Cardiac septum (tissue), 1 donor: ENCODE measurements at places on chromosomes 2 and 18. TPM values are rescaled to one million over a fixed set of nuclear protein-coding genes. Genes with fewer than 3 reads are reported as not detected.

Gene EMILIN2
- 11.1 TPM for total RNA-seq

Gene NXPH2
- total RNA-seq = not detected

Gene BCL2
- total RNA-seq = 25.9 TPM

Gene GMCL1
- total RNA-seq = 5.7 TPM

Gene BUB1
- total RNA-seq = 0.83 TPM

Gene SULT1C2
- 0.97 TPM for total RNA-seq

Gene MTCL1
- 16.3 TPM for total RNA-seq

Gene PSTPIP2
- total RNA-seq = 1.3 TPM

Gene PRPF40A
- total RNA-seq = 36.3 TPM

Gene NETO1
- 0.83 TPM for total RNA-seq

Gene SLC5A7
- not detected for total RNA-seq

Gene MARCHF4
- not detected for total RNA-seq

Gene PAX3
- total RNA-seq = 0.19 TPM

Gene CFAP65
- total RNA-seq = not detected

Gene SF3B1
- total RNA-seq = 144 TPM

Gene ASXL3
- total RNA-seq = 6.1 TPM

Gene SPATA3
- not detected for total RNA-seq

Gene EMX1
- total RNA-seq = not detected

Gene ALPG
- total RNA-seq = not detected

Gene SP9
- total RNA-seq = not detected

Gene SERPINB13
- total RNA-seq = not detected

Gene MSTN
- total RNA-seq = 1.1 TPM

Gene C2orf92
- total RNA-seq = 4.6 TPM

Gene PTPRN
- total RNA-seq = 0.97 TPM

Gene PDE1A
- 9.6 TPM for total RNA-seq

Gene POTEJ
- total RNA-seq = not detected

Gene CD8B2
- total RNA-seq = not detected

Gene PDCD1
- total RNA-seq = 2.0 TPM

Gene KIAA2012
- total RNA-seq = not detected

Gene MALL
- total RNA-seq = 19.6 TPM

Gene MROH2A
- not detected for total RNA-seq

Gene UCN
- total RNA-seq = 2.1 TPM

Gene ZBTB7C
- 8.0 TPM for total RNA-seq

Gene SGO2
- total RNA-seq = 0.94 TPM

Gene DNAH7
- total RNA-seq = 0.32 TPM

Gene ANKAR
- total RNA-seq = 10.3 TPM

Gene RIT2
- total RNA-seq = not detected

Gene GALNT13
- 0.13 TPM for total RNA-seq

Gene GATA6
- total RNA-seq = 76.2 TPM

Gene UGT1A5
- not detected for total RNA-seq

Gene FRZB
- total RNA-seq = 4.3 TPM

Gene CDK15
- total RNA-seq = 0.22 TPM

Gene THSD7B
- 0.62 TPM for total RNA-seq

Gene GKN2
- not detected for total RNA-seq

Gene ACADL
- 6.2 TPM for total RNA-seq

Gene ITPRIPL1
- total RNA-seq = 0.83 TPM

Gene ZSWIM2
- total RNA-seq = not detected

Gene EHBP1
- 19.4 TPM for total RNA-seq

Gene LRATD1
- total RNA-seq = 0.67 TPM

Gene EPB41L5
- 15.7 TPM for total RNA-seq

Gene KCNJ3
- total RNA-seq = 3.4 TPM

Gene LRRC30
- total RNA-seq = not detected

Gene CYTIP
- 2.5 TPM for total RNA-seq

Gene ZNF516
- 14.7 TPM for total RNA-seq

Gene CCDC150
- 1.5 TPM for total RNA-seq

Gene SERPINB3
- total RNA-seq = not detected

Gene POLE4
- 27.0 TPM for total RNA-seq

Gene ALPI
- total RNA-seq = not detected
